ENCODE measurements at places on chromosomes 12 and 14. TPM values are rescaled to one million over a fixed set of nuclear protein-coding genes. Genes with fewer than 3 reads are reported as not detected.

- no peak for ATAC-seq
Measured at GRCh38 chr12:68048648-68049297, 59.5 kb downstream of the IFNG-AS1 start.

The MORN3 gene
- 1.4 TPM for total RNA-seq

The PPP1R1A gene
- total RNA-seq: not detected

The GIT2 gene
- 75.2 TPM for total RNA-seq

All from activated T-helper 17 cell treated with anti-CD3 and anti-CD28 coated beads, Interleukin-2, amount 50 U/mL, for 72 hours (primary cell).